Substantia nigra (tissue), 51 donors: ENCODE measurements at places on chromosomes 7 and 10.
A peak's percentile ranks its signal among the peaks of the same experiment; 100 is the strongest.

DNA sequence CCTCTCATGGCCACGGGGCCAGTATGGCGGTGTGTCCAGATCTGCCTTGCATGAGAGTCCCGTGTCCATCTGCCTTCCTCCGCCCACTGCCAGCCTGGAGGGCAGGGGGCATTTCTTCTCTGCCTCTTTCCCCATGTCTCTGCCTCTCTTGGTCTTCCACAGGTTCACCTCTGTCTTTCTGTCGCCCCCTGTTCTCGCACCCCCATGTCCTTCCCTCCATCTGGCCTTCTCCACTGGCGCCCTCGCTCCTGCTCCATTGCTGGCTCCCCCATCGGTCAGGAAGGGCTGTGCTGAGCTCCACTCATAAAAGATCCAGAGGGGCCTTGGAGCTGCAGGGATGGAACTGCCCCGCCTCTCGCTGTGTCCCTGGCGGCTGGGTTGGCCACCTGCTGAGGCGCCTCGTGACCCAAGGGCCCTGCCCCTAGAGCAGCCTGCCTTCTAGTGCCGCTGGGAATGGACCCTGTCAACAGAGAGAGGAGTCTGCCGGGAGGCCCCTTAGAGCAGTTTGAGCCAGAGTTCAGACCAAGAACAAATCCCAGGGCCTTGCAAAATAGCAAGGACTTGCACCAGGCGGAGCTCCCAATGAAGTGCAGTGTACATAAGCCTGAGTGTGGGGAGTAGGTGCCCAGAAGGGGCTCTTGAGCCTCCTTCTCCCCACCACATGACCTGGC, 42.0 kb downstream of the GOLGA7B start:
- no peak for DNase-seq

- DNase-seq = no peak
These were observed 81.9 kb upstream of the TRIL start for GRCh38 chr7:29039821-29040578.

DNA sequence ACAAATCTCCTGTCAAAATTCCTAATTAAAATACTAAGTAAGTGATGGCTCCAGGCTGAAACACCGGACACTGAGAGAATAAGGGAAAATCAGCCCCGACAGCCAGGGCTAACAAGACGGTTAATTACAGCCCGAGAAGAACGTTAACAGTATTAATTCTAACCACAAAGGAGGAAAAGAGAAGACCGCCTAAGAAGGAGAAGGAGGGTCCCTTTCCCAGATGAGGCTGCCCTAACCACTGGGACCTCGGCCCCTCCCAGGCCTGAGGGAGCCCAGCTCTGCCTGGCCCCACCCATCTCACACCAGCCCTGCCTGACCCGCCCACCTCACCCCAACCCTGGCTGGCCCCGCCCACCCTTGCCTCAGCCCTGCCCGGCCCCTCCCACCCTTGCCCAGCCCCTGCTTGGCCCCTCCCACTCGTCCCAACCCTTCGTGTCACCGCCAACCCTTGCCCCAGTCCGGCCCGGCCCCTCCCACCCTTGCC, 51.3 kb downstream of the PWWP2B start:
- no peak for DNase-seq

DNA sequence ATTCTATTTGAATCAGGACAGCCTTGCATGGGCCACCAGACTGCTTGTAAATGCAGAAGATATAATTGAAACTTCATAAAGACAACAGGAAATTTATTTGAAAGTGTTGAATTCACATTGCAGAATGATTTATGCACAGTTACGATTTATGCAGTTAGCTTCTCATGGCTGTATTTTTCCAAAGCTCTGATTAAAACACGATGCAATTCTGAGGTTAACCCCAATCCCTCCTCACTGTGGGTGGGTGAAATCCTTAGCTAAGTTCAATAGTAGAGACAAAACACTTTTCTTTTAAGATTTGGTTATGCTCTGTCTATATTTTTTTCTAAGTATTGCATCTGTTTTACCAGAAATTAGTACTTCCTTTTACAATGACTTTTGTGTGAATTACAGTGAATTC, 728.8 kb upstream of the IGFBP3 start:
- no peak for DNase-seq

GRCh38 chr7:2260820-2261219, 18.8 kb downstream of the NUDT1 start:
- DNase-seq = no peak

- DNase-seq = no peak
These were observed 53.8 kb downstream of the KDM7A start for GRCh38 chr7:140122965-140123364.

GRCh38 chr7:107158028-107158427, 10.8 kb upstream of the HBP1 start:
- DNase-seq = no peak

- DNase-seq = no peak
These were observed 219.2 kb upstream of the BMPER start for GRCh38 chr7:33685981-33686683.

DNA sequence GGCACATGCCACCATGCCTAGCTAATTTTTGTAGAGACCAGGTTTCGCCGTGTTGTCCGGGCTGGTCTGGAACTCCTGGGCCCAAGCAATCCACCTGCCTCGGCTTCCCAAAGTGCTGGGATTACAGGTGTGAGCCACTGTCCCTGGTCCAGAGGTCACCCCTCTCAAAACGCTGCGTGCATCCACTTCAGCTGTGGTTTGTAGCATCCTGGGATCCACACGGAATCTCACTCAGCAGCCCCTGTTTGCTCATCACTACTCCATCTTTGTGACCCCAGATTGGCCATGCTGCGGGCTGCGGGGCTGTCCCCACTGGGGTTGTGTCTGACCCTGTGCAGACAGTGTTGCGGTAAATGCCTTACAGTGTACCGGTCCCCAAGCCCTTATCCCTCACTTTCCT, 3.5 kb downstream of the INPP5A start:
- DNase-seq = no peak

- DNase-seq = no peak
These were observed 128.3 kb upstream of the POT1 start for GRCh38 chr7:125057963-125058362.

- DNase-seq = no peak
These were observed 133.4 kb upstream of the CSTF2T start for GRCh38 chr10:51832652-51833383.

DNA sequence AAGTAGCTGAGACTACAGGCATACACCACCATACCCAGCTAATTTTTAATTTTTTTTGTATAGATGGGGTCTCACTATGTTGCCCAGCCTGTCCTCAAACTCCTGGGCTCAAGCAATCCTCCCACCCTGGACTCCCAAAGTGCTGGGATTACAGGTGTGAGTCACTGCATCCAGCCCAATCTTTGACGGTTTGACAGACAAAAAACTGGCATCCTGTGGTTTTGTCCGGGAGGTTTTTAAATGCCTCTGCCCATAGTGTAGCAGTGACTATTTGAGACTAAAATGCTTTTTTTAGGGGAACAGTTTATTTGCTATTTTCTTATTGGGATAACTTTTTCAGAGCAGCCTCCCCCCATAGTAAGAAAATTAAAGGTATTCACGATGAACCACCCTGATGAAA, 523.7 kb upstream of the GALNT17 start:
- no peak for DNase-seq

GRCh38 chr7:77391230-77391629, 24.9 kb downstream of the GSAP start:
- DNase-seq = no peak

GRCh38 chr7:151451156-151451555, 11.2 kb upstream of the CRYGN start:
- no peak for DNase-seq

- no peak for DNase-seq
These were observed 3.9 kb downstream of the FAM131B start for GRCh38 chr7:143358626-143359025.

DNA sequence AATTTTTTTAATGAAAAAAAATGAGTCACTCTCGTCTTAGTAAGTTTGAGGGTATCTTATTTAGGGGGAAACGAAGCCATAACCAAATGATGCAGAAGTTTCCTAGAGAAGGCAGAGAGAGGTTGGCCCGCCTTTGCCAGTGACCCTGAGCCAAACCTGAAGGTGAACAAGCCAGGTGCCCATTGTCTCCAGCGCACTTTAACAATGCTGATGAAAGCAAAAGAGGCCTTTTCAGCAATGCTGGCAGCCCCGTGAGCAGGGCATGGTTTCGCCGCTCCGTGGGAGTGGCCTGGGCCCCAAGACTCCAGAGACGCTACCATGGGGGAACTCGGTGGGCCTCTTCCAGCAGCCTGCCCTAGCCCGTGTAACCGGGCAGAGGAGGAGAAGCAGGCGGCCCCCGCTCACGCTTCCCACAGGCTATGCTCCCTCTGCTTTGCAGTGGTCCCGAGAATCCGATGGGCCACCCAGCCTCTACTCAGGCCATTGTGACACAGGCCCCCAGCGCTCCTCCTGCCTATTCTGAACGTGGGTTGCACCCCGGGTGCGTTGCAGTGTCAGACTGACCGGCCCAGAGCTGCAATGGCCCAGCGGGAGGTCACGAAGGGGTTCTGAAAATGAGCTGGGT, 14.0 kb upstream of the UNCX start:
- DNase-seq = no peak

GRCh38 chr10:10363217-10363616, 654.5 kb upstream of the CELF2 start:
- DNase-seq = no peak

DNA sequence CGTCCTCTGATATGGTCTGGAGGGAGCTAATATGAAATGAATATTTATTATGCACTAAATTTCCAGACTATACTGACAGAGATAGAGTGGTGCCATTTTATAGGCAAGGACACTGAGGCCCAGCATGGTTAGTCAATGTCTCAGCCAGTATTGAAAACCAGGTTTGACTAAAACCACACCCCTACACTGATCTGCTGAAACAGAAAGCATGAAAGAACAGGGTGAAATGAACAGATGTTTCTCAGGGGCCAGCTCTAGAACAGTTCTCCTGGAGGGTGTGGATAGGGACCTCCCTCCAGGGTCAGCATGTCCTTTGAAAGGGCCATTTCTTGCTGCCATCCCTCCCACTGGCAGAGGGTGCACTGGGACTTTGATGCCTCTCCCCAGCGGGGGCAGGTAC, 700.5 kb downstream of the GRID1 start:
- no peak for DNase-seq

DNA sequence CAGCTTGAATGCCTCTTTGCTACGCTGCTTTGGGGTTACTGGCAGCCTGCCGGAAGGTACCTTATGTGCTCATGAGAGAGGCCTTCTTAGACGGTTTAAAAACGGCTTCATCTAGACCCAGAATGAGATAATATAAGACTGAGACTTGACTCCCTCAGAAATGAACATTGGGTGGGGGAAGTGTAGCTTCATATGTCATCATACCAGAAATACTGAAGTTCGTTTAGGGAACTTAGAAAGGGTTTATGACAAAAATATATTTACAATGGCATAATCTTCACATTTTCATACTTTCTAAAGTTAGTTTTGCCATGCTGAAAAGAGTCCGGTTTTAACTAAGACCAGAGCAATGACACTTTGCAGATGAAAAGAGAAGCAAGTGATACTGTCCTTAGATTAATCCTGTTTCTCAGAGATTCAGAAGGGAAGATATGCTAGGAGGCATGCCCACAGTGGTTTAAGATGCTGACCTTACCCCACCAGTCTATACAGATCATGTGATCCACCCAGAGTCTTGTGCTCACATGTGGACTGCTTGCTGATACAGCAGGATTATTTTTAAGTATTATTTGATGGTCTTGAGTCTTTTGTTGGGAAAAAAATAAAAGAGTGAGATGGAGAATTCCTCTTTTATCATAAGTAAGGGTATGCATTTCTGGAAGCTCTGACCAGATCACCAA, 40.8 kb upstream of the HGF start:
- DNase-seq = no peak

GRCh38 chr7:99459087-99459486, 6.9 kb downstream of the ATP5MF start:
- DNase-seq = no peak

DNA sequence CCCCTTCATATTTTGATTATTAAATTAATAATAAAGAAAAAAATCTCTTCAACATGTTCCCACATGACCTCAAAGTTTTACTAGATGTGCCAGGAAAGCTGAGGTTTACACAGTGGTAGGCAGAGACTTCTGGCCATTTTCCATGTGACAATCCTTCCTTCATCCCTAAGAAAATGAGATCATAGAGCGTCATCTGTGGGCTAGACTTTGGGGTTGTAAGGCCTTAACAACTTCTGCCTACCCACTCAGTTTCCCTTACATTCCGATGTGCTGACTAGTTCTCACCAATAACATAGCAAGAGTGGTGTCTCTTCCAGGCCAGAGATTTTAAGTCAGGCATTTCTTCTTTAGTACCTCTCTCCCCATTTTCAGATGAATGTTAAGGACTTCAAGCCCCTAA, 171.1 kb upstream of the PHF14 start:
- DNase-seq = no peak

- DNase-seq = no peak
These were observed 661.8 kb upstream of the MBL2 start for GRCh38 chr10:53434413-53434812.

DNA sequence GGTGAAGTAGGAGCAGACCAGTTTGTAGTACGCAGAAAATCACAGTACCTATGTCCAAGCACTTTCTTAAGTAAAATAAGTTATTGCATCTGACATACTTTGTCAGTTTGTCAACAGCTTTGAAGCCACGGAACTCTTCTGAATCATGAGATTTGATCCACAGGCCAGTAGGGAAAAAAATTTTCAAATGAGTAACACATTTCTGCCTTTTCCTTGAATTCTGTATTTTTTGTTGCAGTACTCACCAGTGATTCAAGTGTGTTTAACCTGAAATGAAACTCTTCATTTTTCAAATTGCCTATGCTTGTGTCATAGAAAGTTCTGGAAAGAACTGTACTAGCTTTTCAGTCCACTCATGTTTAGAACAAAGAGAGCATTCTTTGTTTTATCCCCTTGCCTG, 337.7 kb downstream of the GATA3 start:
- no peak for DNase-seq

DNA sequence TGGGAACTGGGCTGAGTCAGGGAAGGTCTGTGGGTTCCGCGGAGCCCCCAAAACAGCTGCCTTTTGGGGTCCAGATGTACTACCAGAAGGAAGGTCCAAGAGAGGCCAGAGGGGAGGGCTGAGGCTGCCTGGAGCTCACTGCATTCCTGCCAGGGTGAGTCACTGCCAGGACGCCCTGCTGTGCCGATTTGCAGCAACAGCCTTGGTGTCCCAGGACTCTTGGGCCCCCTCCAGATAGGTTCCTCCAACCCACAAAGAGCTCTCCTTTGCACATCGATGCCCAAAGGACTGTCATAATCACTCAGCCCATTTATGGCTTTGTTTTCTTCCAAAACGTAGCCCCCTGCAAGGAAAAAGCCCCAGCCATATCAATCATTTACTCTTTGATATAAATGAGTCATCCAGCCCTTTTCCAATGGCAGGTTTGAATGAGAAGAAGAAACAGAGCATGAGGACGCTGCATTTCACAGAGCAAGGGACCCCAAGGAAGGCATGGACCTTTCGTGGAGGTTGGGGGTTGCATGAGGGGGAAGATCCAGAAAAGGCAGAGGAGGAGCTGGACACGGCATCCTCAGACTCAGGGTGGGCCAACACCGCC, 32.2 kb upstream of the COL13A1 start:
- peak; percentile 15 for DNase-seq

DNA sequence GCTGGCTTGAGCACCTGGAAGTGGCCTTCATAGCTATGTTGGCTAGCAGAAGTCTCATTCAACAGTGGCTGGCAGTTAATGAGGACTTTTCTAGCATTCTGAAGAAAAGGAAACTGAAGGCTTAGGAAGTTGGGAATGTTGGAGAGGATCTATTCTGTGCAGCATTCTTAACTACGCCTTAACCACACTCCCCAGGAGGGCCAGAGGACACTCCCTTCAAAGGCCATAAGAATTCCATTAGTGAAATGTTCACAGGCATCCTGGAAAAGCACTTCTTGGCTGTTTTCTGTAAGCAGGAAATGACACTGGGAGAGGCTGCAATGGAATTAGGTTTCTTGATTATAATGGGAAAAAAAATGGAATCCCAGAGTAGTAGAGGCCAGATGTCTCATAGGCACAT, 188.9 kb downstream of the ARHGAP12 start:
- DNase-seq = no peak
